ENCODE measurements at places on chromosomes 12 and 14.

GRCh38 chr12:85834378-85834777 is 1.8 kb downstream of the RASSF9 start:
- no peak for DNase-seq

DNA sequence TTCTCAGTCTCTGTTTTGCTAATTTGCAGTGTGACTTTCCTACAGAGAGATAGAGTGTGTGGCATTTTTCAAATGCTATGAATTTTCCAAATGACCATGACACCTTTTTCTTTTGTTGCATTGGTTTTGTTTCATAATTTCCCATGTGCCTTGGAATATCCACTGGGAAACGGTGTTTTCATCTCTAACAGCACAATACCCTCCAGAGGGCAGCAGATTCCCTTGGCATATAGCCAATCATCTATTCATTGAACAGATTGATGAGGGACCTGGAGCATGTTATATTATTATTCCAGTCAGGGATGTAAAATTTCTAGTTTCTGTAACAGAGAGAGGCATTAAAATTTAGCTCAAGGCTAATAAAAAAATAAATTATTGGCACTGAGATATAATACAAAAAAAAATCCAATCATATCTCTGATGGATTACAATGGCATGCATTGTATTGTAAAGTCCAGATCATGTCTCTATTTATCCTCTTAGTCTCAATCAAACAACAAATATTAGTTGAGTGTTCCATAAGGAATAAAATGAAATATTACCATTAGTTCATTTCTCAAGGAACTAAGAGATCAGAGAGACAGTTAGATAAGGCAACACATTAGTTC is 29.6 kb upstream of the NTN4 start:
- DNase-seq, result no peak

GRCh38 chr12:55676707-55677106 is 31.0 kb downstream of the ITGA7 start:
- DNase-seq, result no peak

- DNase-seq, result no peak
Measured at GRCh38 chr12:71266606-71267005, 108.8 kb upstream of the TSPAN8 start.

- no peak for DNase-seq
Measured at GRCh38 chr14:22185191-22185590, 403.8 kb downstream of the DAD1 start.

DNA sequence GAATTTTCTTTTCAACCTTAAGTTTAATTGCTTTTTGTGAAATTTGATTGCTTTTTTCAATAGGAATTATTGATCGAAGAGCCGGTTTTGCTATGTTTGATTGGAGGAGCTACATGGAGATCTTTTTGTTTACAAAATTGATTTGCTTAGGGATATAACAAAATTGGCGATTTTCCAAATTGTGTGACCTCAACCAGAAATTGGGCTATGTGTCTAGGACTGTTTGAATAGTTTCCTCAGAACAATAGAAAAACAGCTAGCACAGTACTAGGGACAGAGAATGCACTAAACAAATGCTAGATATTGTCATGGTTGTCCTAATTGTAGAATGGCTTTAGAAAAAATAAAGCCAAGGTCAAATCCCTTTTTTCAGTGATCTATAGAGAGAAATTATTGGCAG is 2.4 kb downstream of the SLC17A8 start:
- no peak for DNase-seq

DNA sequence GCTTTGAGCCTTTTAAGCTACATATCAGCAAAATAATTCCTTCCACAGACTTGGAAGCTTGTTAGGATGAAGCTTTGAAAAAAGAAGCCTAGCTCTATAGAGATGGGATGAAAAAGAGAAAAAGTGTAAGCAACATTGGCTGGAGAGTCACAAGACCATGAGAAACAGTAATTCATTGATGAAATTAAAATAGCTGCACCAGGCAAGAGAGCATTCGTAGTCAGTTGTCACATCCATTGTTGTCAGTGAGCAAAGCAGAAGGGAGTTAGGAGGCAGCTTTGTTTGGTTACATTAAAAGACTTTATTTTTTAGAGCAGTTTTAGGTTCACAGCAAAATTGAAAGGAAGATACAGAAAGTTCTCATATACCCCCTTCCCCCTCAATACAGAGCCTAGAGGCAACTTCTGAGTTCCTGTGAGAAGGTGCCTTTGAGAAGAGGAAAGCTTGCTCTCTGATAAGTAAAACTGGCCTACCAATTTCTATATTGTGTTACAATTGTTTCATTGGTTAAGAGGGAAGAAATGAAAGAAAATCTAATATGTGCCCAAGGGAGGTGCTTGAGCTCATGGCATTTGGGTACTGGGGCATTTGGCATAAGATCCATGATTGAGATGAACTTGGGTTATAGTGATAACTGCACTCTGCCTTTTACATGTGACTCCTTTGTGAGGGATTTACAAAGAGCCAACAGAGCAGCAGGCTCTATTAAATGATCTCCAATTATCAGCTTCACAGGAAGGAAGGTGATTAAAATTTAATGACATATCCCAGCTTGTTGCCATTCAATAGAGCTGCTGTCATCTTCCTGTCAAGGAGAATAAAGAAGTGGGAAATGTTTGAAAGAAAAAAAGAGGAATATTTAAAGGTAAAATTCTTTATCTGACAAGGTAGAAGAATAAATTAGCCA is 361.3 kb upstream of the TMTC1 start:
- DNase-seq, result no peak

DNA sequence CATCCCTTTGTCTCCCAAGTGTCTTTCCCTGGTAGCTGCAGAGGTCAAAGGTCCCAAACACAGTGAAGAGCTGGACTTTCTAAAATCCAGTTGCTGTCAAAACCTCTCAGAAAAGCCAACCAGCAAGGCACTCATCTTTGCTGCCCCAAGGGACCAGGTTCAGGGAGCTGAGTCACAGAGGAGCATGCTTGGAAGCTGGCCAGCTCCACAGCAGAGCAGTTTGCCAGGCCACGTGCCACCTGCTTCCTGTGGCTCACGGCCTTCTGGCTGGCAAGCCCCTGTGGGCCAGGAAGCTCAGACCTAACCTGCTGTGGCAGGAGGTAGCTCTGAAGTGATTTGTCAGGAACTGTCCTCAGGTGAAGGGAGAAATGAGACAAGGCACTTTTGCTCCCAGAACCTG is 3.6 kb downstream of the ISCU start:
- peak; percentile 63 for DNase-seq
